ENCODE measurements at places on chromosomes 1 and 21.
A peak's percentile ranks its signal among the peaks of the same experiment; 100 is the strongest.

- H3K36me3 ChIP-seq: no peaks in the 10 kb centered on the region
- no peak for DNase-seq
- H3K27ac ChIP-seq: no peak overlapping the region
- no peaks in the 10 kb centered on the region for H3K27me3 ChIP-seq
Observed at GRCh38 chr1:55632906-55633305, 417.7 kb upstream of the USP24 start.

DNA sequence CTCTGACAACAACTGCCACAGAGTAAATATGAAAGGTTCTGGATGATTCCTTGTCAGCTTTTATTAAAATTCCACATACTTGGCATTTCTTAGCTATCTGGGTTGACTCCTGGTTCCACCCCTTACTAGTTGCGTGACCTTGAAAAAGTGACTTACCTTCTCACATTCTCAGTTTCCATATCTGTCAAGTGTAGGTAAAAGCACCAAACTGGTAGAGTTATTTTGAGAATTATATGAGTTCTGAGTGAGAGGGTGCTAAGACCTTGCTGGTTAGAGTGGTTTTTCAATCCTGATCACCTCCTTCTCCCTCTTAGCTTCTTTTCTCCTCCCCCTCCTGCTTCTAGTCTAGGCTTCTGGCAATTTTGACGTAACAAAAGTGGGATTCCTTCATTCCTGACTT, 83.4 kb upstream of the ABCD3 start:
- peak overlapping the region; percentile 12 for H3K27ac ChIP-seq
- H3K36me3 ChIP-seq: no peaks in the 10 kb centered on the region
- no peak overlapping the region for H3K4me3 ChIP-seq
- no peaks in the 10 kb centered on the region for H3K27me3 ChIP-seq
- H3K4me1 ChIP-seq: no peaks in the 10 kb centered on the region

DNA sequence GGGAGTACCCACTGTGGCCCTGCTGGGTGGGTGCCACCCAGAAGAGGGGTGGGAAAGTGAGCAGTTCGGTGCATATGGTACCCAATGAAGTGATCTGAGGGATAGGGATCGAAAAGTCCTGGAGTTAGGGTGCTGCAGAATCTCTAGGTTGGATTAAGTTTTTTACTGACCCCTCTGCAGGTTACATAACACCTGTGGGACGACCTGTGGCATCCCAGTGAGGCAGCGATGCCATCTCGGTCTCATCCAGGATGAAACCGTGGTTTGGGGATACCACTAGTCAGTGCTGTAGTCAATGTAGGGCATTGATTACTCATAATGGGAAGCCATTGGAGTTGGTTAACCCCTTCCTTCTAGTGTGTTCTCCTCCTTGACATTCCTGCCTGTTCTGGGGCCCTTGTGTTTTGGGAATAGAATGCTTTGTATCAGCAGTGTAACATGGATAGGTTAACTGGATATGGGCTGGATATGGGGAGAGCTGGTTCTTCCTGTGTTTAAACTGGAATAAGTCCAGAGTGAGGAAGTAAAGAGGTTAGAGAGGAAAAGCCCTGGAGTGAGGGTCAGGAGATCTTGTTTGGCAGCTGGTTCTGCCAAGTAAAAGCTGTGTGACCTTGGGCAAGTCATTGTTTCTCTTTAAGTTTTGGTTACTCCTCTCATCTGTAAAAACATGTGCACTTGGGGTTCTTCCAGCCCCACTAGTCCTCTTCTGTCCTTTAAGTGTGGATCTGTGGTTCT, 42.8 kb upstream of the ATF3 start:
- DNase-seq: no peak
- no peak overlapping the region for H3K27ac ChIP-seq
- H3K36me3 ChIP-seq: no peaks in the 10 kb centered on the region
- no peaks in the 10 kb centered on the region for H3K27me3 ChIP-seq

GRCh38 chr1:96427616-96428015, 294.0 kb upstream of the PTBP2 start:
- H3K27ac ChIP-seq: no peak overlapping the region
- no peaks in the 10 kb centered on the region for H3K27me3 ChIP-seq
- no peak overlapping the region for H3K4me3 ChIP-seq
- H3K36me3 ChIP-seq: no peaks in the 10 kb centered on the region
- no peak for DNase-seq

GRCh38 chr1:9376430-9376829, 83.7 kb downstream of the SPSB1 start:
- no peaks in the 10 kb centered on the region for H3K27me3 ChIP-seq
- DNase-seq: no peak
- H3K27ac ChIP-seq: peak overlapping the region; percentile 62

DNA sequence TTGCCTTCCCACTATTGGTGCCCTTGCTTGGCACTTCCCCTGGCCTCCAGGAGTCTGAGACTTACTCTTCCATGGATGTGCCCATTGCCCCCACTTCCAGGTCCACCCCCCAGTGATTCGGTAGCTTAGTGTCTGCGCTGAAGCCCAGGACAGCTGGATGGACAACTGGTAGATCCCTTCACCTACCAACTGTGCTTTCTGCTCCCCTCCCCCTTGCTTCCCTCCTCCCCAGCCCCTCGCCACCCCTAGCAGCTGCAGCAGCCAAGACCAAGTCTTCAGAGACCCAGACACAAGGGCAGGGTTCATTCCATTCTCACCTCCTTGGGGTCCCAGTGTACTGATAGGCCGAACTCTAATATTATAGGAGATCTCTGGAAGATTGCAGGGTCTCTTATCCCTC, 6.9 kb downstream of the LMNA start:
- no peak for DNase-seq
- H3K4me1 ChIP-seq: peaks cover 83% of the 10 kb centered on the region
- H3K4me3 ChIP-seq: no peak overlapping the region
- H3K27ac ChIP-seq: peak overlapping the region; percentile 93

DNA sequence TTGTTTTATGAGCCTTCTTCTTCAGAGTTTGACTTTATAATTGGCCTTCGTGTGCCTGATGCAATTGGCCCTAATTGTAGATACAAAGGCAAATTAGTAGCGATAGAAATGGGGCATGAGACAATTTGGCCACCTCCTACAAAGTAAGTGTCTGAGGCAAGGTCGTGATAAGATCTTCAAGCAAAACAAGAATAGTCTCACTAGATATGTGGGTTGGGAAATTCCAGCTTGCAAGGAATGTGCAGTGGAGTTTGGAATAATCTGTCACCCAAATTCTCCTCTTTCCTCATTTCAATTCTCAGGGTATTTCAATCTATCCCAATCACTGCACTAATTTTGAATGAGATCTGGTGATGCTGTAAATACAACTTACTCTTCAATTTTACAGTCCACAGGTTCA, 11.4 kb upstream of the TSNAX start:
- DNase-seq: no peak
- H3K36me3 ChIP-seq: no peaks in the 10 kb centered on the region
- no peaks in the 10 kb centered on the region for H3K27me3 ChIP-seq
- no peak overlapping the region for H3K27ac ChIP-seq

DNA sequence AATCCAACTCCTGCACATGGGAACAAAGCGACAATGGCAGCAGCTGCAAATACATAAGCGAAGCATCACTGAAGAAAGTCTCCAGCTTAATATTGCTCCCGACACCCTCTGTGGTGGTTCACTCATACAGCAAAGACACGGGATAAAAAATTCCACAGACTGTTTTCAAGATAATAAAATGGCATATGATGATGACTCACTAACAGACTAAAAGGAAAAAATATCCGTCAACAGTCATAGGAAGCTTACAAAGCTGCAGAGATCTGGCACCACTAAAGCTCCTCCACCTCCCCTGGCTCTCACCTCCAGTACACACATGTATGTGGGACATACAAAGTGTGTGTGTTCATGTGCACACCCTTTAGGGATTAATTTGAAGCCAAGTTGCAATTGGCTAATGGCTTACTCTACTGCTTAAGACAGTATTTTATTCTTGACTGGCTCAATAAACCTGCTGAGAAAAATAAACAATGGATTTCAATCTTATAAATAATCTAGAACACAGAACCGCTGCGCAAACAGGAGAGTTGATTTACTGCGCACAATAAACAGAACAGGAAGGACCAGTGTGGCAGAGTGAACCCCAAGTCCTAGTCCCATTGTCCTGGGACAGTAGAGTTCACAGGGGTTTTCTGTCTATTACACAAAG, 94.4 kb downstream of the SLC45A1 start:
- H3K4me1 ChIP-seq: peaks cover 69% of the 10 kb centered on the region
- DNase-seq: peak; percentile 89
- H3K4me3 ChIP-seq: no peak overlapping the region
- H3K36me3 ChIP-seq: no peaks in the 10 kb centered on the region

- H3K27ac ChIP-seq: peak within 1 kb of the TSS; percentile 82
- H3K4me1 ChIP-seq: no peaks in the 10 kb centered on the region
- peak within 1 kb of the TSS; percentile 85 for H3K4me3 ChIP-seq
- DNase-seq: peak; percentile 43
- no peaks in the 10 kb centered on the region for H3K27me3 ChIP-seq
- no peaks in the 10 kb centered on the region for H3K36me3 ChIP-seq
Observed at GRCh38 chr1:113759333-113760101, at the start of gene PHTF1. Gene PHTF1 (minus strand): TSS chr1:113759486. CDS start chr1:113758703, 783 bp downstream.

DNA sequence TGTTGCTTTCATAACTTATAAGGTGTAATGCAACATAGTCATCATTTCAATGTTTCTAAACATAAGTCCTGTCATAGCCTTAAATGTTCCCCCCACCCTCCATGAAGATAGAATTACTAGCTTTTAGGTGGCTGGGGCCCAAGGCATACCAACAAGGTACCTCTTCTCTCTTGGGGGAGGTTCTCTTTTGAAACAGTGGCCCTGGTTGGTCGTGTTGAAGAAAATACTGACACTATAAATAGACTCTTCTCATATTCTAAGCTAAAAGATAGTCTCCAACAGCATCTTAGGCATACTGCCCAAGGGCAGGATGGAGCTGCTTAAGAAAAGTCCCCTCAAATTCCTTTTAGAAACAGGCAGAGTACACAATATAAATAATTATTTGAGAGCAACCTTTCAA, 255.0 kb downstream of the FAF1 start:
- no peaks in the 10 kb centered on the region for H3K4me1 ChIP-seq
- H3K27ac ChIP-seq: no peak overlapping the region
- no peaks in the 10 kb centered on the region for H3K27me3 ChIP-seq
- H3K36me3 ChIP-seq: no peaks in the 10 kb centered on the region
- H3K4me3 ChIP-seq: no peak overlapping the region

GRCh38 chr1:17009706-17010105, 2.0 kb downstream of the ATP13A2 start:
- H3K27me3 ChIP-seq: no peaks in the 10 kb centered on the region
- peaks cover 4% of the 10 kb centered on the region for H3K4me1 ChIP-seq
- no peak overlapping the region for H3K4me3 ChIP-seq

DNA sequence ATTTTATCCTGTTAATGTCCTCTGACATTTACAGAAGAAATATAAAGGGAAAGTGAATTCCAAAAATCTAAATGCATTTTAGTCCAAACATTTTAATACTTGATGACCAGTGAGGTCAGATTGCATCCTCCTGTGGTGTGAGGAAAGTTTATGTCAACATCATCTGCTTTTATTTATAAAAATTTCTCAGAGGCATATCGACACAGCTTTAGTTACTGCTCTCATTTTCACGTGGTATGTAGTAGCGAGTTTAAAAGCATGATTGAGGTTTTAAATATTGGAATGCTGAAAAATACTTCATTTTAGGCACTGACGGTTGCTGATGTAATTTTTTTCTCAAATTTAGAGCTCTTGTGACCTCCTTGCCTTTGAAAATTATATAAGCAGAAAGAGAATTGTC, 234.8 kb downstream of the HMCN1 start:
- H3K27me3 ChIP-seq: no peaks in the 10 kb centered on the region
- no peak overlapping the region for H3K27ac ChIP-seq
- H3K4me3 ChIP-seq: no peak overlapping the region
- H3K4me1 ChIP-seq: no peaks in the 10 kb centered on the region
- no peak for DNase-seq

DNA sequence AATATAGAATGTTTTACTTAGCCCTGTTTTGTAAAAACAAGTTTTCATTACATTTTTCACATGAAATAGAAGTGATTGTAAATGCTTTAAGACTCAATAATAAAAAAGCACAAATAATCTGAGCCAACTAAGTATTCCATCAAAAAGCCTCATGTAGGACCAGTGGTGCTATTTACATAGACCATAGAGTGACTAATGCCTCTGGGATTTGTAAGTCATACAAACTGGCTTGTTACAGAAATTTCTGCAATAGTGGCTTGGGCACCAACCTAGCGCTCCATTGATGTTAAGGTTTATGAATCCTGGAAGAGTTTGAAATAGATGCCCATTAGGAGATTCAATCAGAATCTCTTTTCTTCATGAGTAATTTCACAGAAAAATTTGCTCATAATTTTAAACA, 31.9 kb downstream of the ZMYM1 start:
- no peak for DNase-seq
- no peaks in the 10 kb centered on the region for H3K27me3 ChIP-seq
- H3K36me3 ChIP-seq: no peaks in the 10 kb centered on the region
- no peak overlapping the region for H3K27ac ChIP-seq

- no peaks in the 10 kb centered on the region for H3K27me3 ChIP-seq
- H3K4me3 ChIP-seq: no peak overlapping the region
- H3K36me3 ChIP-seq: no peaks in the 10 kb centered on the region
- H3K27ac ChIP-seq: no peak overlapping the region
- peaks cover 3% of the 10 kb centered on the region for H3K4me1 ChIP-seq
- DNase-seq: no peak
Observed at GRCh38 chr1:17576519-17576853, 37.0 kb downstream of the ARHGEF10L start.

- no peaks in the 10 kb centered on the region for H3K27me3 ChIP-seq
- H3K27ac ChIP-seq: no peak overlapping the region
- no peaks in the 10 kb centered on the region for H3K4me1 ChIP-seq
- no peak for DNase-seq
- no peak overlapping the region for H3K4me3 ChIP-seq
Observed at GRCh38 chr1:229653420-229653819, 27.4 kb downstream of the URB2 start.

Data from prostate gland (tissue), 2 donors.